ENCODE measurements at places on chromosomes 4 and X.

GRCh38 chr4:84691170-84691691, 108.3 kb downstream of the CDS1 start:
- no peak for DNase-seq

GRCh38 chrX:28498658-28499057, 88.6 kb upstream of the IL1RAPL1 start:
- DNase-seq = no peak

GRCh38 chr4:76078033-76078613, 3.6 kb downstream of the ART3 start:
- no peak for DNase-seq

DNA sequence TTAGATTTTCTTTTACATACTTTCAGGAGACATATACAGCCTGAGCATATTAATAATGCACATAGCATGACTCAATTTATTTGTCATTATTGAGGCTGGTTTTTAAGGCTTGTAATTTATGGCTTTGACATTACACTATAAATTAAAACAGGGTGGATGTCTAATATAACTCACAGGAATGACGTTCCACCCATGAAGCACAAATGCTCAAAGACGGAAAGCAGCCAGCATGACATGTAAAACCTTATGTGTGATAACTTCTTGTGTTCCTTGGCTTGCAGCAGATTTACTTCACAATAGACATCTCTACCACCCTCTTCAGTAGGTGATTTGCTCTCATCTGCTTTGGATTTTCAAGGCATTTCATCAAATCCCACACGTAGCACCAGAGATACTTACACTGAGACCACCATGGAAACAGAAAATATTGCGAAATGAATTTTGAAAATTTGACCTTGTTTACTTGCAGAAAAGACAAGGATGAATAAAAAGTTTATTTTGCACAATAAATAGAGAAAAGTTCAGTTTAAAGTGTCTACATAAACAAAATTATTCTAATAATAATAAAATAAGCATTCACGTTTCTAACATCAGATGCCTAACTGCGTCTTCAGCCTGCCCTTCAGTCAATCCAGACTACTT, 64.7 kb upstream of the BTC start:
- DNase-seq = no peak

- DNase-seq = no peak
These were observed 8.3 kb downstream of the GPR50 start for GRCh38 chrX:151184705-151185104.

- no peak for DNase-seq
These were observed 11.8 kb upstream of the PDGFC start for GRCh38 chr4:156983366-156983765.

DNA sequence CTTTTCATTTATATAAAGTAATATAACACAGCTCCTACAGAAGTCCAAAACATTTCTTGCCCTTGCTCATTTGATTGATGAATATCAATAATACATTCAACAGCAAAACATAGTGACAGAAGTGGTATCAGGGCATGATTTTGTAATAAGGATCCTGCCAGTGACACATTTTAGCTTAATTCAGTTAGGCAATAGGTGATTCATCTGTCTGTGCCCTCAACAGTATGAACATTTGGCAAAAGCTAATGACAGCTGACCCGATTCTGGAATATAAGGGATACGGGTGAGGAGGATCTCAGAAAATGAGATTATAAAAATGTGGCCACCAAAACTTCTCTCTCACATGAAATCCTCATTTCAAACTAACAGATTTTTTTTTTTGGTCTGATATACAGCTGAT, 294.0 kb downstream of the CAMK2D start:
- no peak for DNase-seq

DNA sequence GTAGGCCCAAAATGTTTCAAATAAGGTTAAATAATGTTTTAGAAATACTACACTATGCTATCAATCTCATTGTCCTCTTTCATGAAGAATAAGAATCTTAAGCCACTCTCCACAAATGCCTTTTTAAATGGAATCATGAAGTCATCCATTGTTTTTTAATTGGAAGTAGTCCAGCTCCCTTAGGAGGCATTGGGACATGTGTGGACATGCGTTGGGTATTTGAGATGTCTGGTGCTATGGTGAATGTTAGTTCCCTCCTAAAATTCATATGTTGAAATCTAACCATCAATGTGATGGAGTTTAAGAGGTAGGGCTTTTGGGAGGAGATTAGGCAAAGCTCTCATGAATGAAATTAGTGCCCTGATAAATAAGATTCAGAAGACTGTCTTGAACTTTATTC, 289.0 kb downstream of the C4orf33 start:
- DNase-seq = no peak

- no peak for DNase-seq
These were observed 43.5 kb upstream of the ZBTB33 start for GRCh38 chrX:120207009-120207605.

- no peak for DNase-seq
These were observed 605 bp upstream of the FAT1 start for GRCh38 chr4:186724058-186724863.

GRCh38 chr4:7323872-7324650, 110.7 kb downstream of the PSAPL1 start:
- DNase-seq = no peak

DNA sequence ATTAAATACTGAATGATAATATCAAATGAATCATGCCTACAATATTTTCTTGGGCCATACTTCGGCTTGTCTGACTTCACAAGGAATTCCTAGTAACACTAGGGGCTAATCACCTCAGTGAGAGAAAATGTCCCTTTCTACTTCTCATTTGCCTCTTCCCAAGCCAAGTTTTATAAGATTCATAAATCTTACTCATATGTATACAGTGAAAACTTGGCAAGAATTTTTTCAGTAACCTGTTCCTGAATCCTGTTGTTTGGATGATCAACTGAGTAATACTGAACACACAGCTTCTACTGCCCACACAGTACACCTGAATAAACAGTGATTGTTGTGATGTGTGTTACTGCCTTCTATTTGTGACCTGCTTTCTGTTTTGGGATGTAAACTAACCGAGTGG, 16.5 kb downstream of the TMPRSS11E start:
- DNase-seq = no peak

DNA sequence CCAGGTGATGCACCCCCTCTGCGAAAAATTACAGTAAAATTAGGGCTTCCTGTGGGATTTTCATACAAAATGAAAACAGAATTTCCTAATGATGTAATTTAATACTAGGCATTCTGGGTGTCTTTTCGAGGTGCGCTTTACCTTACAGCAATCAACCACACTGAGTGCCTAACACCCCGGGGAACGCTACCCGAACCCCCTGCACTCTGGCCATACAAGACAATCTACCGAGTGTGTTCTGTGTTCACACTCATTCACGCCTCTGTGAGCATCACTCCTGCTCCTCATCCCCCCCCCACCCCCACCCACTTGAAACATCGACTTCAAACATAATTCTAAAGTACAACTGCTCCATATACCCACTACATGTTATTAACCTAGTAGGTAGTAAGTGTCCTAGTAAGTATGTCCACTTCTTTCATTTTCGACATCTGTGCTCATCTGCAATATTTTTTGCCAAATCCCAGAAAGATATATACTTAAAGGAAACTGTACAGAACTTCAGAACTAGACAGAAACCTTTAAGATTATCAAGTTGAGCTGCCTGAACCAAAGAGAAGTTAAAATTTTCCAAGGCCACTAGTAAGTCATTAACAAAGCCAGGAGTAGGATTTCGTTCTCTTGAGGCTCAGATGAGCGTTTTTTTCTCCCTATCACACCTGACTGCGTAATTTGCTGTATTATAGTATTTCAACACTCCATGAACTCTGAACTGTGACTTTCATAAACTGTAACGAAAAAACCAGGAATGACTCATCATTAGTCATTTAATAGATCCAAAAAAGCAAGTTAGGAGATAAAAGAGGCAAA, 80.0 kb downstream of the FAT1 start:
- no peak for DNase-seq

DNA sequence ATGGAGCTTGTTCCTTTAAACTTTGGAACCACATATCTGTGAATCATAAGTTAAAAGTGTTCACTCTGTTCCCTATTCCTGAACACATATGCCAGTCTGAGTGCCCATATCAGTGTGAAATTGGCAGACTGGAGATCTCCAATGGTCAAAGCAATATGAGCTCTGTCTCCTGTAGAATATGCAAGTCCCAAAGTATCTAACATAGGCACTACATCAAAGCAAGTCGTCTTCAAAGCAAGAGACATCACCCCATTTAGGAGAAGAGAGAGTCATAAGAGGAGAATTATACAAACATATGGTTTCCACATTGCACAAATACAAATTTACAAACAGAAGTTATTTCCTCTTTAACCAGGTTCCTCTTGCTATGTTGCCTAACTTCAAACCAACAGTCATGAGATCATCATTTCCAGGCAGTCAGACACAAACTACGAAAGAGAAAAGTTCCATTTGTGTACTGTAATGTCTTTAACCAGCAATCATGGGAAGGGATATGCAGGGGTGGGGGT, 9.9 kb upstream of the GK start:
- DNase-seq = no peak

DNA sequence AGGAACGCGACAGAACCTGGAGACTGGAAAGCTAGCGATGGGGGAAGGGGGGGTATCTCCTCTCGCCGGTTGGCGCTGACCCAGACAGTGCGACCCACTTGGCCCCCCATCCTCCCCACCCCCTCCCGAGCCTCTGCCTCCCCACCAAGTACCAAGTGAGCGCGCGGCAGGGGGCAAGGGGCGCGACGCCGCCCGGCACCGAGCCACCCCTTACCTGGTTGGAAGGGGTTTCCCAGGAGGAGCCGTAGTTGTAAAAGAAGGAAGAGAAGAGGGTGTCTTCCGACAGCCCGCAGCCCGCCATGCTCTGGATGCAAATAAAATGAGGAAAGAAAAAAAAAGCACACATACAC, 112.2 kb downstream of the DHX15 start:
- no peak for DNase-seq

DNA sequence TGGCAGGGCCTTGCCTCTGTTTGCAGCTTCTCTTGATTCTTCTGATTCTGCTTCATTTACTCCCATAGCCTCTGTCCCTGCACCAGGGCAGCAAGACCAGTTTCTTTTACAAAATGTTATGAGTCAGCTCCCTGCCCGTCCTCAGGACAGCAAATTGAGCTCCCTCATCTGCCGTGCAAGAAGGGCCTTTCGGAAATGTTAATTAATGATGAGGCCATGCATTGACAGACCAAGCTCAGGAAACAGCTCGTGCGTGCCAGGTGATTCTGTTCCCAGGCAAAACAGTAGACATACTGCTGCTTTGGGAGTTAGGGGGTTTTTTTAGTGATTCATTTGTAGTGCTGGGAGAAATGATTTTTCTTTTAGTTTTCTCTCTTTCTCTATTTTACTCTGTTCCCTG, 231.7 kb downstream of the FBXW7 start:
- no peak for DNase-seq

DNA sequence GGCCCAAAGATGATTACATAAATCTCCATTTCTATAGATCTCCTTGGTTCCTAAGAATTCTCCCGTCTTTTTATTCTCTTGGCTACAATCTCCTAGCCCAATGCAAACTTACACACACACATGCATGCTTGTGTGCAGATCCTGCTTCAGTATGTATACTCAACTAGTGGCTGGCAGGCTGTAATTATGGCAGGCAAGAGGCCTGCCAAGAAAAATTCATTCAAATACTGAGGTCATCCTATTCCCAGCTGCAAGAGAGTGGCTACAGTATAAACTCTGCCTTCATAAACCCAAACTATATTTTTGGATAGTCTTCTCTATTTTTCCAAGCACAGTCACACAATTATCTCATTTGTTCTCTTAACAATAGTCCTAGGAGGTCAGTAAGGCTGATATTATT, 95.2 kb downstream of the SHROOM4 start:
- DNase-seq = no peak

DNA sequence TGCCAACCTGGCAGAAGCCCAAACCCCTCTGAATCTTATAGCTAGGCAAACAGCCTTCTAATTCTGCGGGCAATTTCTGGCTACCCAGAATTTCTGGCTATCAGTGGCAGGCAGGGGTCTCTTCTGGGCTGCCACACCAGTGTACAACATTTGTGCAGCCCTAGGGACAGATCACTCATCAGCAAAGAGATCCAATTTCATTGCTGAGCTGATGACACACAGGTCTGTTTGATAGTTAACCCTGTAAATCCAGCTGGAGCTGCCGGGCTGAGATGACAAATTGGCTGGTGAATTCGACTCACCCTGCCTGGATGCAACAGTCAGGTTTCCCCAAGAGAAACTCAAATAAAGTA, 2.4 kb downstream of the MID1 start:
- DNase-seq = no peak

DNA sequence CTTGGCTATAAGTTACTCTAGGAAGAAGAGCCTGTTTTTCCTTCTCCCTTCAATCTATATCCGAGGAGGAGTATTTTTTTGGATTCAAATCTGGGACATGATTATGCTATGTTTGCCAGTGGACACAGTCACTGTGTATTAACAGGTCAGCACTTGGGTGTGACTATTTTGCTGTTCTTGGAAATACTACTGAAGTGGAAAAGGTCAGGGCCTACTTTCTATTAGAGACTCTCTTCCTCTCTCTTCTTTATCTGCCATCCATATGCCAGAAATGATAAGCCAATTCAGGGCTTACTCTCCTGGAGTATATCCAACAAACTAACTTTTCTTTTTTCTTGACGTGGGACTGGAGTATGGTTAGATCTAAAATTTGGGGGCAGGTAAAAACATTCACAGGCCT, 40.5 kb downstream of the MID1IP1 start:
- no peak for DNase-seq

- no peak for DNase-seq
These were observed 8.9 kb downstream of the CCNA2 start for GRCh38 chr4:121814756-121815155.

DNA sequence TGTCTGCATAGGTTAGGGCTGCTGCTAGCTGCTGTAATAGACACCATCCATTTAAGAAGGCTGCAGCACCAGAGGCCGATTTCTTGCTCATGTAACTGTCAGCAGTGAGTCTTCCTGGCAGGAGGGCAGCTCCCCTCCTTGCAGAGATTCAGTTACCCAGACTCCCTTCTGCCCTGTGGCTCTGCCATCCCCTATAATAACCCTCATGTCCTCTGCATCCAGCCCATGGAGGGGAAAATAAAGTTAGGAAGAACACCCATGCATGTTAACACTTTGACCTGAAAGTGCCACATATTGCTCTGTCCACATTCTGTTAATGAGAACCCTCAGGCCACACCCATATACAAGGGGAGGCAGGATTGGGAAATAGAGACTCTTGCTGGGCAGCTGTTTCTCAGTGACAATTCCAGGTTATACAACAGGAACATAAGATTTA, 5.4 kb downstream of the STBD1 start:
- no peak for DNase-seq

GRCh38 chr4:92551616-92552015, 247.8 kb downstream of the GRID2 start:
- no peak for DNase-seq

Data from stimulated activated CD8-positive, alpha-beta memory T cell treated with anti-CD3 and anti-CD28 coated beads, Interleukin-4, amount 100 ng/mL, for 4 hours (primary cell).